ENCODE measurements at places on chromosomes 7 and 10.

GRCh38 chr10:5013385-5013784, 9.7 kb upstream of the AKR1C2 start:
- DNase-seq: no peak

- DNase-seq: no peak
Observed at GRCh38 chr10:34792881-34793280, 22.2 kb downstream of the PARD3 start.

- DNase-seq: no peak
Observed at GRCh38 chr7:30193336-30193943, 58.7 kb downstream of the MTURN start.

GRCh38 chr7:130872341-130872740, 138.3 kb upstream of the KLF14 start:
- DNase-seq: no peak

DNA sequence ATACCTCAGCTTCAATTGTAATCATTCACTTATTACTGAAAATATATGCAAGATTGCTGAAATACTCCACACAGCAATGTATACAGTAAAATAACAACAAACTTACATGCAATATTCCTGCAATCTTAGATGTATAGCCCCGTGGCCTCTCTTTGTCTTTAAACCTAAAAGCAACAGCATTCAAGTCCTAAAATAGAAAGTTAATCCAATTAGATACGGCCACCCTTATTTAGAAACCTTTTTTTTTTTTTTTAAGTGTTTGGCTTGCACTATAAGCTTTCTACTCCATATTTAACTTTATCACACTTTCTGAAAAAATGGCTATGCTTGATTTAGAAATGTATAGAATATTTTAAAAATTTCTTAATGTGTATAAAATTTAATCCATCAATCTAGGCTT, 67.6 kb downstream of the IDE start:
- DNase-seq: no peak

DNA sequence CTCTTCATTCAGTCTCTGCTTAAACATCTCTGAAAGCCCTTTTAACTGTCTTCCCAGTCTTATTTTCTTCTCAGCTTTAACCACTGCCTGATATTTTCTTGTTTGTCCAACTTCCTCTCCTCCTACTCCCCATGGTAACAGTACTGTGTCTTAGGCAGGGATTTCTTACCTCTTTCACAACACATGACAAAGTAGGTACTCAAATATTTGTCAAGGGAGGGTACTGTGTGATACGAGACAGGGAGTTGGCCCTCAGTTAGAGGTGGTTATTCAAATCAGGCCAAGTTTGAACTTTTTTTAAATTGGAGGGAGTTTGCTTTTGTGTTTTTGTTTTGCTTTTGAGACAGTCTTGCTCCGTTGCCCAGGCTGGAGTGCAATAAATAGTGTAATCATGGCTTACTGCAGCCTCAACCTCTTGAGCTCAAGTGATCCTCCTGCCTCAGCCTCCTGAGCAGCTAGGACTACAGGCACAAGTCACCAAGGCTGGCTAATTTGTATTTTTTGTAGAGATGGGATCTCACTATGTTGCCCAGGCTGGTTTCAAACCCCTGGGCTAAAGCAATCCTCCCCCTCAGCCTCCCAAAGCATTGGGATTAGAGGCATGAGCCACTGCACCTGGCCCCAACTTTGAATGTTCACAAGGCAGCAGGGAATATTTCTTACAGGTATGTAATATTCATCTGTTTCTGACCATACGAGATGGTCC, 2.5 kb upstream of the KPNA7 start:
- no peak for DNase-seq

DNA sequence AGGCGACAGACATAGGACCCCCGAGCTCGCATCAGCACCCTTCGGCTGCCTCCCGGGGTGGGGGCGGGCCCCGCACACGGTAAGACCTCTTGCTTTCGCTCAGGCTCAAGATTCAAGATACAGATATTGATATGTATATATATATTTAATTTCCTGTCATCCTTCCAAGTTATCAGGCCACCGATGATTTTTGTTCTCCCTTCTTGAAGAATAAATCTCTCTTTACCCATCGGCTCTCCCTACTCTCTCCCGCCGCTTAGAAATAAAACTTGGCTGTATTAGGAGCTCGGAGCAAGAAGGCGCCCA, 603 bp downstream of the ADRA2A start:
- DNase-seq: no peak

DNA sequence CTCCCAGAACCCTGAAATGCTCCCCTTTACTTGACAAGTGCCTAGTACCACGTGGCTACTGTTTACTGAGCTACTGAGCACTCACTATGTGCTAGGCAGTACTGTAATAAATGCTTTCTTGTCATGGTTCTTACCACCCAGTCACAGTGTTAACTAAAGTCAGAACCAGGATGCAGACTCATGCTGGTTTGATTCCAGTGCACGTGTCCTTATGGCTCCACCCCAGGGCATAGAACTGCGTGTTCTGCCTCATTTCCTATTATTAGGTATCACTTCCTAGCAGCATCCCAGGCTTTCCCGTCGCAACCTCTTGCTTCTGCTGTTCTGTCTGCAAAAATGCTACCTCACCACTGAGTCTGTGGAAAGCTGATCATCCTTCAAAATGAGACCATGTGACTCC, 71.7 kb upstream of the DOCK1 start:
- no peak for DNase-seq

GRCh38 chr7:90773269-90773668, 177.1 kb downstream of the CDK14 start:
- no peak for DNase-seq

GRCh38 chr10:17684537-17684936, 40.6 kb downstream of the STAM start:
- DNase-seq: no peak

GRCh38 chr10:98374217-98374985, 40.6 kb downstream of the PYROXD2 start:
- DNase-seq: no peak

- no peak for DNase-seq
Observed at GRCh38 chr10:110225441-110225755, 18.0 kb downstream of the MXI1 start.

DNA sequence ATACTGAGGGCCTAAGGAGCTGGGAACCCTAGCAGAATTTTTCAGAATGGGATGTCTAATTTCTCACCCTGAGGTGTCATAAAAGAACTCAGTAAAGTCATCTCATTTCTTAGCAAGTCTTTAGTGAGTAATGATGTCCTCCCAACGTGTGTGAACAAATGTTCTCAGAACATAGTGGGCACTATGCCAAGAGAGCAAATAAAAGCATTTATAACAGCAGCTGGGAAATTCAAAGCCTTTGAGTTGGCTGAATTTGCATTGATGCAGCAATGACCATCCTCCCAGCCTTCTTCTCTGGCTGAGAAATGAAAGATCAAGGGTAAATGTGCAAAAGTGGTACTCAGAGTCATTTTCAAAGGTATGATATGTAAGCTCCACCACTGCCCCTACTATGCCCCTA, 109.4 kb downstream of the FAM107B start:
- DNase-seq: peak; percentile 19

- DNase-seq: no peak
Observed at GRCh38 chr7:99409192-99409572, 413 bp downstream of the BUD31 start.

DNA sequence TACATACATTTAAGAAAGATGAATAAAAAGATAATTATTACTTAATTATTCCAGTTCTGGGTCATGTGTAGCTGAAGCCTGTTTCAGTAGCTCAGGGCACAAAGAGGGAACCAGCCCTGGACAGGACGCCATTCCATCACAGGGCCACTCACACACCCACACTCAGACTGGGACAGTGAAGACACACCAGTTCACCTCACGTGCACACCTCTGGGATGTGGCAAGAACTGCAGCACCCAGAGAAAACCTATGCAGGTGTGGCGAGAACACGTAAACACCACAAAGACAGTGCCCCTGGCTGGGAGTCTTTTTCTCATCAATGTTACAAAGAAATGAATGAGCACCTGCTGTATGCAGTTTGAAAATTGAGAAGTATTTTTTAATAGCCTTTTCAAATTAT, 1.6 kb upstream of the IDI1 start:
- no peak for DNase-seq

- DNase-seq: no peak
Observed at GRCh38 chr7:10138087-10138854, 835.4 kb upstream of the PHF14 start.

DNA sequence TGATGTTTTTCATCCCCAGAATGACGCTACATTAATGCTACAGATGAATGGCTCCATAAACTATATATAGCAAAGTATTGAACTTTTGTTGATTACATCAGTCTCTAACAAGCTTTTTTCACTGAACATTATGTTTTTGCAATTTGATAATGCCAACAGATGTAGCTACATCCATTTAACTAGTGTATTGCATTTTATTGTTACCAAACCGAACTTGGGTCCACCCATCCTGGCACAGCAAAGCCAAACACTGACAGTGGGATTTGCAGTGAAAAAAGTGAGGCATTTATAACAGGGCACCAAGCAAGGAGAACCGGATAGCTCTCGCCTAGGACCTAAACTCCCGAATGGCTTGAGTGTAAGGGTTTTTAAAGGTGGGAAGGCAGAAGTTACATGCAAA, 182.8 kb upstream of the TNS3 start:
- peak; percentile 57 for DNase-seq

GRCh38 chr7:8627325-8627724, 193.9 kb downstream of the NXPH1 start:
- DNase-seq: no peak

DNA sequence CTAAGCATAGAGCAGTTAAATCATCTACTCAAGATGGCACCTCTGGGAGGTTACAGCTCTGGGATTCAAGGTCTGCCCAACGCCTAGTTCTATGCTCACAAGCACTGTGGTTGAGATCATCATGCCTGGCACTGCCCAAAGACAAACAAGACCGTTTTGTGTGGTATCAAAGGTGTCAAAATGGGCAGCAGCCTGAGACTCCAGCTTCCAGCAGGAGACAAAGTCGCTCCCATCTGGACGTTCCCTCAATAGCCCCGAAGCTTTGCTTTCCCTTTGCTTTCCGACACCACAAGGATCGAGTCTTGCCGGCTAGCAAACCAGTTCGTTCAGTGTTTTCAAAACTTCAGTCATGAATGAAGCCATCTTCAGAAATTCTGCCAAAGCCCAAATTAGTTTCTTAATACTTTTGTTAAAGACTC, 5.1 kb downstream of the HABP2 start:
- DNase-seq: no peak

- no peak for DNase-seq
Observed at GRCh38 chr10:61828788-61829187, 72.7 kb upstream of the ARID5B start.

- no peak for DNase-seq
Observed at GRCh38 chr10:7529638-7530037, 118.8 kb upstream of the SFMBT2 start.

DNA sequence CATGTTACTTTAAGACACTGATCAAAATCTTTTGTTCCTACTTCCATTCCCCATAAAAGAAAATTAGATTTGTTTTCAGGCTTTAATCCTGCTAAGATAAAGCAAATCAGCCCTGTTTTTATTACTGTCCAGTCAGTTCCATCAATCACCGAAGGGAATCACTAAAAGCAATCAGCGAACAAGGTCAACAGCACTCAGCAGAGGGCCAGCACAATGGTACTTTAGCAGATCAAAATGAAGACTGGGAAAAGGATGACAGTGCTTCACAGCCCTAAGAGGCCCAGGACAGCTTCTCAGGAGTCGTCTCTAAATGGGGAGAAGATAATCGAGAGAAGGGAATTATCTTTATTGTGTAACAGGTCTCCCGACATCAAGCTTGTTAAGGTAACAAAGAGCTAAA, 32.7 kb downstream of the SEM1 start:
- no peak for DNase-seq

GRCh38 chr7:100389437-100390088, 16.3 kb downstream of the PILRA start:
- DNase-seq: no peak

DNA sequence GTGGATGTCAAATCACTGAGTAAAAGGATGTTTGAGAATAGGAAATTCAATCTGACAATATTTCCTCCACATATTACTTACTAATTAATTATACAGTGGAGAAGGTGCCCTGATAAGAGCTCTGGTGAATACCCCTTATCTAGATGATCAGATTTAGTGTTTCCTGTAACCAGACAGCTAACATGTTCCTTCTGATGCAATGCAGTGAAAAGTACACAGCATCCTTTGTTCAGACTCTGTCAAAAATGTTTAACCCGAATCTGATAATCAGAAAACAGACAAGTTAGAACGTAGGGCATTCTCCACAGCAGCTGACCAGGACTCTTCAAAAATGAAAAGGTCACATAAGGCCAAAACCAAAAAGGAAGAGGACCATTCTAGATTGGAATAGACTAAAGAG, 46.2 kb downstream of the WDR11 start:
- DNase-seq: no peak

GRCh38 chr10:119496273-119496672, 46.2 kb downstream of the RGS10 start:
- DNase-seq: no peak

- DNase-seq: no peak
Observed at GRCh38 chr7:12727455-12728191, 40.2 kb downstream of the ARL4A start.

GRCh38 chr10:44994752-44995530, 5.8 kb upstream of the ZNF22 start:
- DNase-seq: no peak

DNA sequence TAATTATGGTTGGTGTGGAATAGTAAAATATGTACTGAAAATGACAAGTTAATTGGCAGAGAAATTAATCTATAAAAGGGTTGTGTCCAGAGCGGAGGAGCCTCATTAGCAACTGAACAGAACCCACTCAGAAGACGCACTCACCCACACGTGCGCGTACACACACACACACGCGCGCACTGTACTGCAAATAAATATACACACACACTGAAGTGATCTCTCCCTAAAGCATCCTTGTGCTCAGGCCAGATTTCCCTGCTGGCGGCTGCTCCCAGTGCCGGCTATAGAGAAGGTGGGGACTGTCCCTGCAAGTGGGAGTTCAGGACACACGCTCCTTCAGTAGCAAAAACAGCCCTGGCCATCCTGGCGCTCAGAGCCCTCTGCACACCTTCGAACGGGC, 85.2 kb downstream of the CHST15 start:
- no peak for DNase-seq

DNA sequence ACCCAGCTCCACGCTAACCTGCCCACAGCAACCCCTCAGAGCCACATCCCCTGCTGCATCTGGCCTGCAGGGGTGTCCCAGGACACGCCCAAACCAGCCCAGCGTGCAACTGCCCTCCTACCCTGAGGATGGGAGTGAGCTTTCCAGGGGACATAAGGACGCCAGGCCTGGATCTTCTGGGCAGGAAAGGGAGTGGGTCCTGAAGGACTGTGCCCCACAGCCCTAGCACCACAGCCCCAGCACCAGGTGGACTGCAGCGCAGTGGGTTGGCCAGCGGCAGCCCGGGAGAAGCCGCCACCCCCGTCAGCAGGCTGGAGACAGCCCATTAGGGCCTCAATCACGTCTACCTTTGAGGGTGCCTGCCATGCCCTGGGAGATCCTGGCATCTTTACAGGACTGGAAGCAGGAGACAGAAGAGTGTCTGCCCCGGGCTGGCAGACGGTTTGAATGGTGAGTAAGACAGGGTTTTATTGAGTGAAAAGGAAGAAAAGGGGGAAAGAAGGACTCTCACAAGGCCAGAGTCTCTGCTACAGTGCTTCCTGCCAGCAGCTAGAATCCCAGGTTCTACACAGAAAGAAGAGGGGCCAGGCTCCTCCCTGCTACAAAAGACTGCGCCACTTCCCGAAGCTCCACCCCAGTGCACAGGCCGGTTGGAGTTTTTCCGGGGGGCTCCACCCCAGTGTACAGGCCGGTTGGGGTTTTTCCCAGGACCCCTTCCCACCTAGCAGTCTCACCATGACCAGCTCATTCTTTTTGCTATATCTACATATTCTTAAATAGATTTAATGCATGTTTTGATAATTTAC, 69.8 kb upstream of the KCTD7 start:
- no peak for DNase-seq

Data from NCI-H2171 (cell line).